ENCODE measurements at places on chromosomes 1 and 21.

DNA sequence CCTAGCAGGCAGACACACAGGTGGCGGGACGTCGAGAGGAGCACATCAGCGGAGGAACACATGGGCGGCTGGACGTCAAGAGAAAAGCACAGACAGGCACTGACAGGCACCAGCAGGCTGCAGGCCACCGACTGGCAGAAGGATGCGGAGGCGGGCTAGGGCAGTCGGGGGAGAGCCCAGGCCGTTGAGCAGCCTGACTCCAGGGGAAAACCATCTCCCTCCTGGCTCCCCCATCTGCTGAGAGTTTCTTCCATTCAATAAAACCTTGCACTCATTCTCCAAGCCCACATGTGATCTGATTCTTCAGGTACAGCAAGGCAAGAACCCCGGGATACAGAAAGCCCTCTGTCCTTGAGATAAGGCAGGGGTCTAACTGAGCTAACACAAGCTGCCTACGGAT lies 25.5 kb downstream of the B3GALT5 start:
- DNase-seq, result peak; percentile 14

DNA sequence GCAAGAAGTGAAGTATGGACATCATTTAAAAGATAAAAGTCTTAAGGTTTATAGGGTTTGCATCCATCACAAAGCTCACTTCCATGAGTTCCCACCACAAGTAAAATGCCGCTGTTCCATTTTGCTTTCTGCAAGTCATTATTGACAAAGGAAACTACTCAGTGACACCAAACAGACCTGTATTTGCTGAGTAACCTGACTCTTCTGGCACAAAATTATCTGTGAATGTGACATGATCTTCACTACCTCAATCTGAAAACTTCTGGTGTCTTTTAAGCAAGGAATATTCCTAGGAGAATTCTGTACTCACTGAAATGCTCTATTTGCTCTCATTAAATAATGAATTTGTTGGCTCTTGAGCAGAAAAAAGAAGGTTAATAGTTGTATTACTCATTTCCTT lies 1077.4 kb upstream of the ADGRL4 start:
- DNase-seq, result no peak

DNA sequence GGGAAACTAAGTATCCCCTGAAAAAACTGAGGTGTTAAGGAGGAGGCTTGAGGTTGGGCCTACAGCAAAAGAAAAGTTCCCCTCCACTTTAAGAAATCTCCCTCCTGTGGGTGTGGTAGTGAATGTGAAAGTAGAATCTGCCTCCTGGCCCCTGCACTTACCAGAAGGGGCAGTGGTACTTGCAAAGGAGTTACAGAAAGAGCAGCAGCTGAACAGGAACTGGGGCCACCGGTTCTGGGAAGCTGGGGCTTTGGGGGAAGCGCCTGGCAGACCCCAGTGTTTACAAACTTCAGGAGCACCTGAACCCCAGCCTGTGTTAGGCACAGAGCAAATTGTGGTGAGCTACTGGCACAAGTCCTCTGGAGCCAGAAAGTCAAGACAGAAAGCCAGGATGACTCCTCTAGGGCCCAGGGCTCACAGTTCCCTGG lies 250.2 kb upstream of the FGGY start:
- no peak for DNase-seq

DNA sequence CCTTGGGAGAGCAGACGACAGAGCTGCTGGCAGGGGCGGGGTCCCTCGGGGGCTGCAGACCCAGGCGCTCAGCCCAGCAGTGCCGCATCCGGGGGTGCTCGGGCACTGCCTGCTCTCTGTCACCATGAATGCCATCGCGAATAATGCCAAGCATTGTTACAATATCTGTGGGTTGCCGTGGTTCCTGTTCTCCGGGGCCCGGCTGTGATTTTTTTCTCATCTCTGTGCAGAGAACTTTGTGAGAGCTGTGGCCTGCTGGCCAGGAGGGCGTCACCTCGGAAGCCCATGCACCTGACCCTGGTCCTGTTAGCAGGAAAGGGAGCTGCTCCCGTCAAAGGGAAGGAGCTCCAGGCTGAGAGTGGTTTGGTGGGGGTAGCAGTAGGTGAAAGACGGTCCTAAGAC lies 70.4 kb downstream of the PRDM16 start:
- no peak for DNase-seq

DNA sequence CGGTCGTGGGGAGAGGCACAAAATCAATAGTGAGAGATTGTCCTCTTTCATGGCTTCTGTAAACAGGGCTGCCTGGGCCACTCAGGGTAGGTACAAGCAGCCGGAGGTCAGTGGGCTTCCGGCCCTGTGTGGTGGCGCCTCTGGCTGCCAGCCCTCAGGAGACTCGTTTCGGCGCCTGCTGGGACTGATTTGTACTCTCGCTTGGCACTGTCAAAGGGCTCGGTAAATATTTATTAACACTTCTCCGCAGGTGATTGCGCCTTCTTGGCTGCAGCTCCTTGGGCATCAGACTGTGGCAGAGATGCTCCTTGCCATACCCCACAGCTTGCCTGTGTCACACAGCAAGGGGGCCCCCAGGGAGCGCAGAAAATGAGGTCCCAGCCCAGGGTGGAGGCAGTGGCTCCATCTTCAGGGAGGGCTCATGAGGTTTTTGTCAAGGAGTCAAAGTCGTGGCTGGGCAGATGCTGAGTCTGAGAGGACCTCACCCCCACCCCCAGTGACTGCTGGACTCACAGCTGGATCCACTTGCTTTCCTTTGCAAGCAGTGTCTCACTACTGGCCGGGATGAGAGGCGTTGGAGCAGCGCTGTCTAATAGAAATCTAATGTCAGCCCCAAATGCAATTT lies 262.5 kb downstream of the GRIK3 start:
- DNase-seq, result no peak

All from epithelial cell of esophagus (primary cell).